ENCODE measurements at places on chromosomes 2 and 18.

GRCh38 chr2:234279637-234280036, 217.2 kb downstream of the ARL4C start:
- DNase-seq: no peak

DNA sequence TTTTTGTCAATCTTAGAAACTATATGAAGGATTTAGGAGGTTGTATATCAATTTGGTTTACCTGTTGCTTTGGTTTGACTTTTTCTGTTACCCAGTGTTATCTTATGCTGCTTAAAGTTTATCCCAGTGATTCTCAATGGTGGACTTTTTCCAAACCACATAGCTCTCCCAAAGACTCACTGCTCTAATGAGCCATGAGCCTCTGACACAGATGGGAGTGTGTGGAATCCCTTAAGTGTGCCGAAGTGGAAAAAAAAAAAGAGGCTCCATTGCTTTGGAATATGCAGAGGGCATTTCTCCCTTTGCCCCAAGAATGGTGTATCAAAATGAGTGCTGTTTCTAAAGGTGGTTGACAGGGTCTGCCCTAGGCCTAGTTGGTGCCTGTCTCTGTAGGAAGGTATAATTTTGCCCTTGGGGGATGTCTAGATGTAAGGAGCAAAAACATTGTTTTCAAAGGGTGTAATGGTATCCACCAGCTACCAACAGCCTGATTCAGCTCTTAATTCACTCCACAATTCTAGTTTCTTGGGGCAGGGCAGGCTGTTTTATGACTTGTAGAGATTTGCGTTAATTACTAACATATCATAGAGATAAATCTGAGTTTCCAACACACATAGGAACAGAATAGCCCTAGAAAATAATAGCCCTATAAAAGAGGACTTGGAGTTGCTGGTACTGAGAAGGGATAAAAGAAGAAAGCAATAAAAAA, 64.3 kb upstream of the CYP26B1 start:
- DNase-seq: no peak

- DNase-seq: no peak
Observed at GRCh38 chr2:154960802-154961583, 262.5 kb downstream of the KCNJ3 start.

GRCh38 chr2:96241900-96242611, 23.7 kb downstream of the TMEM127 start:
- DNase-seq: no peak

DNA sequence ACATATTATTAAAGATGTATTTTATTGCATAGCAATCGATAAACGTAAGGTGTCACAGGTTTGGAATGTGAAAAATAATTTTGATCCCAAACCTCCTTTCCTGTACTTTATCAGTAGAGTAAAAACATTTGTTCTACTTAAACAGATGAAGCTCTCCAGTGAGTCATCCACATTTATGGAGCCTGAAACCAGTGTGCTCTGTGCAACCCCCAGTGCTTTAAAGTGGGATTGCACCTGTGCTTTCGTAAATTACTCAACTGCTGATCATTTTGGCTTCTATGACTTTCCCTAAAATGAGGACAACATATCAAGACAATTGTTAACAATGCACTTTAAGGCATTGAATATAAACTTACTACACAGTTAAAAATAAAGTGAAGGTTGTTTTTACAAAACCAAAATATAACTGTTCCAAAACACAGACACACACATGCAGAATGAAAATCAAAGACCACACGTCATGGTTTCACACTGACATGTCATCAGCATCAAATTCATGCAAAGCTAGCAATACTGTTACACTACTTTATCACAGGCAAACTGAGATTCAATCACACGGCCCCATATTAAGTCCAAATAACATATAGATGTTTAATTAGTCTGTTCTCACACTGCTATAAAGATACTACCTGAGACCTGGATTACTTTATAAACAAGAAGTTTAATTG, 9.7 kb downstream of the TMEM18 start:
- DNase-seq: peak; percentile 57

GRCh38 chr2:138475277-138475776, 26.2 kb upstream of the SPOPL start:
- DNase-seq: no peak

GRCh38 chr2:100780203-100781008, 39.5 kb upstream of the NPAS2 start:
- peak; percentile 94 for DNase-seq

GRCh38 chr2:141187075-141187439, 943.8 kb downstream of the LRP1B start:
- no peak for DNase-seq

DNA sequence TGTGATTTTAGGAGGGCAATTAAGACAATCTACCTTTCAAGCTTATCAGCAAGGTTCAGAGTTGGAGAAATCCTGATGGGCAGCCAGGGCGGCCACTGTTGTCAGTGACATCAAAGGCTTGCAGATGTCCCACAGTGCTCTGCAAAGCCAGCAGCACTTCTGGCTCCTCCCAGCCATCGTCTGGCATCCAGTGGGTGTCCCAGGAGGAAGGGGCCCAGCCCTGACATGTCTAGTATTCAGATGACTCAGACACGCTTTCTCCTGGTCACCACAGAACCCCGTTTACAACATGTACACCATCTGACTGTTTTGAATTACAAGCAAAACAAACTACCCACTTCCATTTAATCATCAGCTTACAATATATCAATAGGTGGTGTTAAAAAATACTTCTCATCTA, 61.4 kb downstream of the CYRIA start:
- no peak for DNase-seq

GRCh38 chr18:68394705-68395104, 320.2 kb downstream of the TMX3 start:
- DNase-seq: no peak

DNA sequence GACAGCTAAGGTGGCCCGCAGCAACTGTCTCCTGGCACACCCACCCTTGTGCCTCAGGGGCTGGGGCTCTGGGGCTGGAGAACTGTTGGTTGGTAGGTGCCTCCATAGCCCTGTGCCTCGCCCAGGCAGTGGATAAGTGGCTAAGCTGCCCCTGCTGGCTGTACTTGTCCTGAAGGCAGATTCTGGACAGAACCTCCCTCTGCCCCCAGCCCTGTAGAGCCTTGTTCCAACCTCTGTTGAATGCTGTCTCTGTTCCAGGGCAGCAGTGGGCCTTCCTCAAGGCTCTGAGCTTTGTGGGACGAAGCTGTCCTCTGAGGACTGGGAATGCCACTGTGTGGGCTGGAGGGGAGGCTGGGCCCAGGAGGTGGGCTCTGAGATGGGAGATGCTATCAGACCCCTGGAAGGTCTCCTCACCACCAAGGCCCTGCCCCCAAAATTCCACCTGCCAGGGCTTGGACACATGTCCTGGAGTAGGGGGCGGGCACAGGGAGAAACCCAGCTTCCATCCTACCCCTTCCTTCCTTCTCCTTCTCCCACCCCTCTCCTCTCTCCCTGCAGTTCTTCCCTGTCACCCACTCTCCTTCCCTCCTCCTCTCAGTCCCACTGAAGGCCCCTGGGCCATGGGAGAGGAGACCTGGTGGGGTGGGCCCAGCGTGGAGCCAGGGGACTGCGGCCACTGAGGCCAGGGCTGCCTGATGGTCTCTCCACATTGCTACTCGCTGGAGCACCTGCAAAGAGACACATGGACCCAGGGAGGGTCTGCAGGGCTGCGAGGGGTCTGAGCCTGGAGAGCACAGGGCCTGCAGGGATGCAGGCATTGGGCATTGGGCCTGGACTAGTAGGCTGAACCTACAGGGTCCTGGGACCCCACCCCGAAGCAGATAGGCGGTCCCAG, 1.7 kb upstream of the PDCD1 start:
- DNase-seq: no peak

All from SW 1271 (cell line).